ENCODE measurements at places on chromosomes 16 and 17.

DNA sequence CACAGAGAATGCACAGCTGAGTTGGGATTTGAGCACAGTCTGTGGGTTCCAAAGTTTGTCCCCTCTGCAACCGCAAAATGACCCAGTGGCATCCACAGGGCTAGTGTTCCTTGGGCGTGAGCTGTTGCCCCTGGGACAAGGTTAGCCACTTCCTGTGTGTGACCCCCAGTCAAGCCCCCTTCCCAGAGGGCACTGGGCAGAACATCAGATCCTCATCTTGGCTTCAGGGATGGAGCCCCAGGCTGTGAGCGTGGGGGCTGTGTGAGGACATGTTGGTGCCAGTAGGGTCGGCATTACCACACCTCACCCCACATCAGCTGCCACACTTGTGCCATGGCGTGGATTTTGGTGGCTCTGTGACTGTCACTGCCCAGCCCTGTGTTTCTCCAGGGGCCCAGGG, 55.3 kb downstream of the USP22 start:
- DNase-seq = no peak

GRCh38 chr17:31448467-31449077, 57.1 kb downstream of the RAB11FIP4 start:
- no peak for DNase-seq

DNA sequence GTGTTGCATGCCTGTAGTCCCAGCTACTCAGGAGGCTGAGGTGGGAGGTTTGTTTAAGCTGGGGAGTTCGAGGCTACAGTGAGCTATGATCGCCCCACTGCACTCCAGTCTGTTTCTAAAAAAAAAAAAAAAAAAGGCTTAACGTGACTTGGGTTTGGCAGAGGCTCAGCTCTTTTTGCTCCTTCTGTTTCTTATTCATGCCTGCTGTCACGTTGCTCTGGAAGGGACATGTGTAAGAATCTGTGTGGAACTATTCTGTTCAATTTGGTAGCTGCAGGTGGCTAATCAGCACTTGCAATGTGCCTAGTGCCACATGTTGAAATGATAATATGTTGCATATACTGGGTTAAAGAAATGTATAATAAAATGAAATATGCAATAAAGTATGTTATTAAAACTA, 20.9 kb upstream of the SYT17 start:
- DNase-seq = no peak

- DNase-seq = no peak
Observed at GRCh38 chr17:50972577-50972976, 106.4 kb upstream of the TOB1 start.

DNA sequence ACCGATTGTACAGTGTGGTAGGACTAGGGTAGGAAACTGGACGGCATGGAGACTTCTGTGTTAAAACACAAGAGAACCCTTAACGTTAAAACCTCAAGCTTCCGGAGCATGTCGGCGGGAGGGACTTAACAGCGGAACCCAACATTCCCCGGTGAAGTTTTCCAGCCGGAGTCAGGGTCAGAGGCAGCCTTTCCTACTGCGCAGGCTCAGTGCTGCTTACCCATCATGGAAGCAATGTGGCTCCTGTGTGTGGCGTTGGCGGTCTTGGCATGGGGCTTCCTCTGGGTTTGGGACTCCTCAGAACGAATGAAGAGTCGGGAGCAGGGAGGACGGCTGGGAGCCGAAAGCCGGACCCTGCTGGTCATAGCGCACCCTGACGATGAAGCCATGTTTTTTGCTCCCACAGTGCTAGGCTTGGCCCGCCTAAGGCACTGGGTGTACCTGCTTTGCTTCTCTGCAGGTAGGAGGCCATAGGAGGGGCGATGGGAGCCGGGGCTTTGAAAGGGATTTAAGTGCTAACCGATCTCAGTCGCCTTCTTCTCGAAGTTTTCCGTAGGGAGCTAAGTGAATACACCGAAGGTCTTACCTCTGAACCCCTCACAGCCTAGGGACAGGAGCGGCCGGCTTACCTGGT, at the start of gene PIGL:
PIGL (plus strand) TSS at position 209 of the 634 bp plus-strand sequence; CDS start at position 226, 17 bp downstream.
- peak; percentile 93 for DNase-seq

DNA sequence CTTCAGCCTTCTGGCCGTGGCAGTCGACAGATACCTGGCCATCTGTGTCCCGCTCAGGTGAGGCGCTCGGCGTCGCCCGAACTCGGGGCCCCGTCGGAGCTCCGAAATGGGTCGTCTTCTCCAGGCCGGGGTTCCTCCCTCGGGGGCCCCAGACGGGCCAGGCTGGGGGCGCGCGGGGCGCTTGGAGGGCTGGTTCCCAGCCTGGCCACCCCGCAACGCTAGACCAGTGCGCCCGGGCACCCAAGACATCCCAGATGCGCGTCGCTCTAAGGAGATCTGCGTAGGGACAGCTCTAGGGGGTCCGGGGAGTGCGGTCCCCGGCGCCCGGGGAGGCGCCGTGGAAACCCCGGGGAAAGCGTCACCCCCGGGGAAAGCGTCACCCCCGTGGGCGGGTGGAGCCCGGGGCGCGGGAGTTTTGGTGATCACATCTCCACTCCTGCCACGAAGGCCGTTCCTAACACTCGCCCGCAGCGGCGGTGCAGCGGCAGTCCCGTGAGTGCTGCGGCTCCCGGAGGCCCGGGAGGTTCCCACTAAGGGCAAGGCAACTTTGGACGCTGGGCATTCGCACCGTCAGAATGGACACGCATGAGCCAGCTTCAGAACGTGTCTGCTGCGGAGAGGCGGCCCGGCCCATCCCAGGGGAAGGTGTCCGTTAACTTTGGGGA, 729 bp downstream of the ADORA2B start:
- DNase-seq = peak; percentile 39

GRCh38 chr17:76920364-76921139, 52.3 kb downstream of the MGAT5B start:
- DNase-seq = no peak

DNA sequence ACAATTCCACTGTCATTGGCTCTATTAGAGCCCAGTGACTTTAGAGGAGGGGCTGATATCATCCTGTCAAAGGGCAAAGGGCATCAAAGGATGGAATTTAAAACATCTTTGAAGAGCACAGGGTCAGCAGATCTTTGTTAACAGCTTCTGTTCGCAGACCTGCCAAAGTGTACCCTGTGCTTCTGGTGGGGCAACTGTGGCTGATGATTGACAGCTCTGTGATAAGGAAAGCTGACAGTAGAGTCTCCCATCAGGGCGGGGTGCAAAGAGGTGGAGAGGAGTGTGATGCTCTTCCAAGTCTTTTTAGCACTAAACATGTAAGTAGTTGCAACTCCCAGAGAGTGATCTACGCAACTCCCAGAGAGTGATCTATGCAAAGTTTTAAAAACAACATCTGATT, 742.1 kb upstream of the SOX9 start:
- DNase-seq = no peak

DNA sequence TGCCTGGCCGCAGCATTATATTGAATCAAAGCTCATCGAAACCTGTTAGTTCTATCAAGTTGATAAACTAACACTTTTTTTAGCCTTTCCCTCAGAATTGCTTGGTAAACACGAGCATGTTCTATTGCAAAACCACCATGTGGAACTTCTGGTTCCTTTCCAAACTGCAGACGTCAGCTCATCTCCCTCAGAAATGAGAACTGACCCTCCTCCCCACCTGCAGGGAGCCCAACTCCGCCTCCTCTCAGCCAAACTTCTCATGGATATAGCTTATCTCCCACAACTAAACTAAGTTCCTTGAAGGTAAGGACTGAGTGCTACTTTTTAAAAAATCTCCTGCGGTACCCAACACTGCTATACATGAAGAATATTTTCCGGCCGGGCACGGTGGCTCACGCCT, 6.7 kb downstream of the SHMT1 start:
- no peak for DNase-seq

GRCh38 chr16:85086347-85087291, 25.7 kb downstream of the CIBAR2 start:
- peak; percentile 84 for DNase-seq

GRCh38 chr16:2988590-2989099, 8.4 kb upstream of the PKMYT1 start:
- DNase-seq = no peak

GRCh38 chr17:13590441-13590840, 11.3 kb downstream of the HS3ST3A1 start:
- no peak for DNase-seq
